ENCODE measurements at places on chromosomes 5 and 9. TPM values are rescaled to one million over a fixed set of nuclear protein-coding genes. Genes with fewer than 3 reads are reported as not detected.
A peak's percentile ranks its signal among the peaks of the same experiment; 100 is the strongest.

DNA sequence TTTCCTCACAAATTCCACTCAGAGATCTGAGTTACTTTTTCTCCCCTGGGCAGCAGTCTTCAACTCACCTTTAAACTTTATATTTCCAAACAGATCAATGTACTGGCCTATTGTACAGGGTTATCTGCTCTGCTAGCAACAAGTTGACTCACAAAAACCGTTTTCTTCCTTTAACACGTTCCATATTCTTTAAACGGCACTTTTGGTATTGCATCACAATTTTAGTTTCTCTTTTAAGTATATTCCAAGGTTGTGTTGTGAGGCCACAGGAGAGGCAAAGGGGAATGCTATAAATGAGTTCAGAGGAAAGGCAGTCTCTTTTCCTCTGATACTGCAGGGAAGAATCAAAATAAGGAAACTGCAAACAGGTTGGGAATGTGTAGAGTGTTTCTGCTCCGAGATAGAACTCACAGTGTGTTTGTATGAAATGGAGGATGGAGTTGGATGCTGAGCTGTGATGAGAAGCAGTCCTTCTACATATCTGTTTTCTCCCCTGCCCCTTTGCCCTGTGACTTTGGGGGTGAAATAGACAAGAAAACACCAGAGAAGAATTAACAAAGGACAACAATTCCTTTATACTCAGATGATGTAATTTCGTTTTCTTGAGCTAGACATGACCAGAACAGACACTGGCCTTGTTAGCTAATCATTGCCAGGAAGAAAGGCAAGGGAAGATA, 9.9 kb upstream of the ALDOB start:
- peak; percentile 30 for DNase-seq

Gene GFI1B
- 0.30 TPM for total RNA-seq

DNA sequence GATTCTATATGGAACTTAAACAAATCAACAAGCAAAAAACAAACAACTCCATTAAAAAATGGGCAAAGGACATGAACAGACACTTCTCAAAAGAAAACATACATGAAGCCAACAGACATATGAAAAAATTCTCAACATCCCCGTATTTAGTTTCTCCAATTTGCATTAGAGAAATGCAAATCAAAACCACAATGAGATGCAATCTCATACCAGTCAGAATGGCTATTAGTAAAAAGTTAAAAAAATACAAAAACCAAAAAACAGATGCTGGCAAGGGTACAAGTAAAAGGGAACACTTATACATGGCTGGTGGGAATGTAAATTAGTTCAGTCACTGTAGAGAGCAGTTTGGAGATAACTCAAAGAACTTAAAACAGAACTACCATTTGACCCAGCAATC, 342.1 kb upstream of the NUDT12 start:
- no peak for DNase-seq

GRCh38 chr5:31433229-31433628, 98.7 kb downstream of the DROSHA start:
- no peak for DNase-seq

GRCh38 chr5:89308606-89309040, 425.6 kb upstream of the MEF2C start:
- no peak for DNase-seq

Gene ACOT12
- total RNA-seq: not detected

GRCh38 chr5:100550531-100551051, 15.4 kb downstream of the FAM174A start:
- no peak for DNase-seq

DNA sequence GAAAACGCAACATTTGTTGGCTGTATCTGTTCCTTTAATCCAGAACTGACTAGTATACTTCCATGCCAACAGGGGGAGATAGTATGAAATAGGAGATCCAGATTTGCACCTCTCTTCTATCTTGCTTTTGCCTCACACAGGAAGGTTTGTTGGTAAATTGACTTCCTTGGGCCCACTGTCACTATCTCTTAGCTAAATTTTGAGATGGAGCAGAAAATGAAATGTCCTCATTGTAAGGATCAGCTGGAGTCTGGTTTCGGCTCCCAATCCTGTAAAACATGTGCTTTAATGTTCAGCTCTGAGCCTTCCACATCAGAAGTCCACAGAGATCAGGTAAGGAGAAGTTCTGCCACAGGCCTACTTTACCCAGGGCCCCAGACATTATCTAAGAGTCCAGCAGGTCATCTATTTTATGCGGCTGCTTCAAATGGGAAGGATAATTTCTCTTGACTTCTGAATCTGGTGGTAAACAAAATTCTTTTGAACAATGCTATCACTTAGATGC, 176.8 kb downstream of the FER start:
- peak; percentile 3 for DNase-seq

Gene PRRX2
- total RNA-seq: 0.17 TPM

Gene ERAP2
- 103 TPM for total RNA-seq

DNA sequence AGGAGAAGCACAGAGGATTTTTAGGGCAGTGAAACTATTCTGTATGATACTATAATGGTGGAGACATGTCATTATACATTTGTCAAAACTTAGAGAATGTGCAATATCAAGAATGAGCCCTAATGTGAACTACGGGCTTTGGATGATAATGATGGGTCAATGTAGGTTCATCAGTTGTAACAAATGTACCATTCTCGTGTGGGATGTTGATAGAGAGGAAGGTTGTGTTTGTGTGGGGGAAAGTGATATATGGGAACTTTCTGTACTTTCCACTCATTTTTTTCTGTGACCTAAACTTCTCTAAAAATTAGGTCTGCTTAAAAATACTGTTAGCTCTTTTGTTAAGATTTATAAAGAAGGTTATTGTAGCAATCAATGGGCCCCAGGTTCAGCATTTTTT, 138.9 kb downstream of the SPATA31D1 start:
- DNase-seq: no peak
